ENCODE measurements at places on chromosomes 12 and 14. TPM values are rescaled to one million over a fixed set of nuclear protein-coding genes. Genes with fewer than 3 reads are reported as not detected.

- H3K4me3 ChIP-seq = no peak overlapping the region
- H3K27me3 ChIP-seq = peaks cover 18% of the 10 kb centered on the region
- H3K36me3 ChIP-seq = no peaks in the 10 kb centered on the region
- no peak for DNase-seq
- H3K27ac ChIP-seq = no peak overlapping the region
These were observed 6.2 kb downstream of the IFI27 start for GRCh38 chr14:94116701-94117100.

DNA sequence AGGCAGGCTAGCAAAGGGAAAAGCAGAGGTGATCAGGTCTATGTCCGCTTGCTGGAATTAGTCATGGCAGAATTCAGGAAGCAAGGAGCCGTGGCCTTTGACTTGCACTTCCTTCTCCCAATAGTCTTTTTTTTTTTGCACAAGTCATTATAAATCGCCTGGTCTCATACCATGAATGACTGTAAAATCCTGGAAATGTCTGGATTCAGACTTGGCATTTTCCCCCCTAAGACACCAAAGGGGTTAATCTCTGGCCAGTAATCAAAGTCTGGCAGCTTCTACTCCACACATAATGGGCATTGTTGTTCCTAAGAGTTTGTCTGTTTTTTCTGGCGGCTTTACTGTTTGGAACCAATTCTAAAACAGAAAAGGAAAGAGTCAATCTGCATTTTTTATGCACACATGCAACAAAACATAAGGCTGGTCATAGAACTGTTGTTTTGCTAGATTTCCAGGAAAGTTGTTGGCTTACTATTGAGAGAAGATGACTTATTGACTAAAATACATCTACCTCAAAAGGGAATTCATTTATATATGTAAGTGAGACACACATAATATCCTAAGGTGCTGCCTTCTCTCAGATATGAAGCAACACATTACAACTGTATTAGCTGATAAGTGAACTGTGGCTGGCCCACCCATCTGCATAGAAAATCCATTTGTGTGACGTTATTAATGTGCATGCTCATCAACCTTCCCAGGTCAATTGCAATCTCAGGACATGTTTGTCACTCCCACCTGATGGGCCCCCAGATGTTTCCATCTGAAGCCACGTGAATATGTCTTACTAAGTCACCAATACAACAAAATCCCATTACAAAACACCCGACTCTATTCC lies 157.3 kb downstream of the BTG1 start:
- DNase-seq = no peak
- no peak overlapping the region for H3K27ac ChIP-seq
- no peak overlapping the region for H3K4me3 ChIP-seq
- no peaks in the 10 kb centered on the region for H3K36me3 ChIP-seq
- H3K4me1 ChIP-seq = peaks cover 19% of the 10 kb centered on the region
- H3K27me3 ChIP-seq = peaks cover under 1% of the 10 kb centered on the region

GRCh38 chr12:22046090-22046967 lies at the start of gene CMAS:
TSS of gene CMAS (plus strand) at chr12:22046218. CDS start at chr12:22046304, 86 bp downstream.
- H3K4me1 ChIP-seq = peaks cover 43% of the 10 kb centered on the region
- peak; percentile 86 for DNase-seq
- H3K27ac ChIP-seq = peak within 1 kb of the TSS; percentile 82
- peak within 1 kb of the TSS; percentile 94 for H3K4me3 ChIP-seq
- peaks cover 6% of the 10 kb centered on the region for H3K36me3 ChIP-seq

The TMTC1 gene
- 13.9 TPM for total RNA-seq

GRCh38 chr12:99977550-99977949 lies 7.2 kb downstream of the ANKS1B start:
- DNase-seq = no peak
- H3K36me3 ChIP-seq = no peaks in the 10 kb centered on the region
- no peak overlapping the region for H3K27ac ChIP-seq
- H3K27me3 ChIP-seq = no peaks in the 10 kb centered on the region
- H3K4me1 ChIP-seq = peaks cover 8% of the 10 kb centered on the region

DNA sequence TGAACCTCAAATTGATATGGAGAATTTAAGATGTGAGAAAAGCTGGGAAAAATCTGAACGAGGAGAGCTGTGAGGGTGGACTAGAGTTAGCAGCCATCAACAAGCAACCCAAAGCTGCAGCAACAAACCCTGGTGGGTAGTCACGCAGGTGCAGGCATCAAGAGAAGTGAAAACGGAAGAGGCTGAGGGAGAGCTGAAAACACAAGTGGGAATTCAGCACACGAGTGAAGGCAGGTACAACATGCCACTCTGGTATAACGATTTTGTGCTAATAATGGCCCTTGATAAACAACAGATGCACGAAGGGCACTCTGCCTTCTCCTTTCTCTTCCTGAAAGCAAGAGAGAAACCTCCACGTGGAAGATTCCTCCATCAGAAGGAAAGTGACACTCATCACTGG lies 11.5 kb downstream of the TCL1B start:
- no peak for DNase-seq
- peaks cover 92% of the 10 kb centered on the region for H3K27me3 ChIP-seq

The ADAM21 gene
- not detected for total RNA-seq

- no peak for DNase-seq
- no peak overlapping the region for H3K27ac ChIP-seq
- H3K4me3 ChIP-seq = no peak overlapping the region
- peaks cover 7% of the 10 kb centered on the region for H3K4me1 ChIP-seq
- H3K36me3 ChIP-seq = peaks cover 7% of the 10 kb centered on the region
These were observed 85.5 kb downstream of the CDK17 start for GRCh38 chr12:96314723-96315122.

The VCPKMT gene
- 11.1 TPM for total RNA-seq

- no peak for DNase-seq
- H3K27ac ChIP-seq = peak overlapping the region; percentile 17
- no peaks in the 10 kb centered on the region for H3K27me3 ChIP-seq
- H3K4me3 ChIP-seq = no peak overlapping the region
- peaks cover 53% of the 10 kb centered on the region for H3K36me3 ChIP-seq
- no peaks in the 10 kb centered on the region for H3K4me1 ChIP-seq
These were observed 65.1 kb upstream of the GPHB5 start for GRCh38 chr14:63383776-63384367.

DNA sequence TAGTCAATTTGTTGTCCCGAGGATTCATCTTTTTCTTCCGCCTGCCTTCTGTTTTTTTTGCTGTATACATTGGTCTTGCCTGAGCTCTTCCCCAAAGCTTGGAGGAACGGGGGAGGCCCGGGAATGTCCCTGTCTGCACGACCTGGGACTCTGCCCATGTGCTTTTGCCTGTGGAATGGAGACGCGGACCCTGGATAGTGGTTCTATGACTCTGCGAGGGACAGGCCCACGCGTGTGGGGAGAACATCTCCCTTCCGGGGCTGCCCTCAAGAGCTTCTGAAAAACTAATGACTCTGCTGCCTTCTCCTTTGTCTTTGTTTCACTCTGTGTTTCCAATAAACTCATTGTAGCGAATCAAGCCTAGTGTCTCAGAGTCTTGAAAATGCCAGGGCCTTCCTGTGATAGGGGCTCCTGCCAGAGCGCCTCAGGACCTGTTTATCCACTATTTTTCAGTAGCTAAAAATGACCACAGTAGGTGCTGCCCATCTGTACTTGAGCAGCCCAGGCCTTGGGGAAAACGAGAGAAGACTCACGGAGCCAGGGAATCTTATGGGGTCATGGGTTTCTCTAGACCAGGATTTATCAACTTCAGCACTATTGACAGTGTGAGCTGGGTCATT lies 12.3 kb downstream of the KRT83 start:
- H3K4me3 ChIP-seq = peak overlapping the region; percentile 76
- peaks cover 17% of the 10 kb centered on the region for H3K4me1 ChIP-seq
- H3K27ac ChIP-seq = no peak overlapping the region
- H3K36me3 ChIP-seq = no peaks in the 10 kb centered on the region
- peaks cover 57% of the 10 kb centered on the region for H3K27me3 ChIP-seq
- DNase-seq = no peak

GRCh38 chr12:115886666-115887065 lies 390.8 kb downstream of the MED13L start:
- H3K36me3 ChIP-seq = no peaks in the 10 kb centered on the region
- no peaks in the 10 kb centered on the region for H3K27me3 ChIP-seq
- no peak for DNase-seq
- H3K4me3 ChIP-seq = no peak overlapping the region

- no peaks in the 10 kb centered on the region for H3K27me3 ChIP-seq
- H3K36me3 ChIP-seq = no peaks in the 10 kb centered on the region
- H3K27ac ChIP-seq = no peak overlapping the region
- no peak for DNase-seq
- no peak overlapping the region for H3K4me3 ChIP-seq
These were observed 763.9 kb downstream of the NRXN3 start for GRCh38 chr14:78933948-78934524.

- H3K4me1 ChIP-seq = no peaks in the 10 kb centered on the region
- H3K27me3 ChIP-seq = no peaks in the 10 kb centered on the region
- H3K27ac ChIP-seq = no peak overlapping the region
- H3K36me3 ChIP-seq = no peaks in the 10 kb centered on the region
These were observed 11.9 kb downstream of the ANKRD13A start for GRCh38 chr12:110010853-110011723.

The AQP5 gene
- 2.7 TPM for total RNA-seq

The CCDC38 gene
- total RNA-seq = 0.07 TPM

The PLEKHG7 gene
- not detected for total RNA-seq

DNA sequence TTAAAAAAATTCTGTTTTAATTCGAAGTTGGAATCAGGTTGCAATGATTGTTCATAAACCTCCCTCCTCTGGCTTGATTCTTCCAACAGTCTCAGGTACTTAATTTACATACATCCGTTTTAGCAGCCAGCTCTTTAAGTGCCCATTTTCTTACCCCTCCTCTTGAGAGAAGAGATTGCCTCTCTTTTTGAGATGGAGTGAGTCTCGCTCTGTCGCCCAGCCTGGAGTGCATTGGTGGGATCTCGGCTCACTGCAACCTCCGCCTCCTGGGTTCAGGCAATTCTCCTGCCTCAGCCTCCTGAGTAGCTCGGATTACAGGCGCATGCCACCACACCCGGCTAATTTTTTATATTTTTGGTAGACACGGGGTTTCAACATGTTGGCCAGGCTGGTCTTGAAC lies 146.4 kb upstream of the AMIGO2 start:
- no peak overlapping the region for H3K4me3 ChIP-seq
- H3K27ac ChIP-seq = peak overlapping the region; percentile 82
- DNase-seq = no peak
- H3K4me1 ChIP-seq = peaks cover 53% of the 10 kb centered on the region

The DIP2B gene
- 22.0 TPM for total RNA-seq

- no peak overlapping the region for H3K4me3 ChIP-seq
- H3K4me1 ChIP-seq = peaks cover 88% of the 10 kb centered on the region
- DNase-seq = peak; percentile 51
- no peaks in the 10 kb centered on the region for H3K27me3 ChIP-seq
- H3K27ac ChIP-seq = peak overlapping the region; percentile 95
These were observed 63.9 kb downstream of the ITPK1 start for GRCh38 chr14:93051600-93052546.

The INSM2 gene
- not detected for total RNA-seq

The IKBIP gene
- 15.5 TPM for total RNA-seq

DNA sequence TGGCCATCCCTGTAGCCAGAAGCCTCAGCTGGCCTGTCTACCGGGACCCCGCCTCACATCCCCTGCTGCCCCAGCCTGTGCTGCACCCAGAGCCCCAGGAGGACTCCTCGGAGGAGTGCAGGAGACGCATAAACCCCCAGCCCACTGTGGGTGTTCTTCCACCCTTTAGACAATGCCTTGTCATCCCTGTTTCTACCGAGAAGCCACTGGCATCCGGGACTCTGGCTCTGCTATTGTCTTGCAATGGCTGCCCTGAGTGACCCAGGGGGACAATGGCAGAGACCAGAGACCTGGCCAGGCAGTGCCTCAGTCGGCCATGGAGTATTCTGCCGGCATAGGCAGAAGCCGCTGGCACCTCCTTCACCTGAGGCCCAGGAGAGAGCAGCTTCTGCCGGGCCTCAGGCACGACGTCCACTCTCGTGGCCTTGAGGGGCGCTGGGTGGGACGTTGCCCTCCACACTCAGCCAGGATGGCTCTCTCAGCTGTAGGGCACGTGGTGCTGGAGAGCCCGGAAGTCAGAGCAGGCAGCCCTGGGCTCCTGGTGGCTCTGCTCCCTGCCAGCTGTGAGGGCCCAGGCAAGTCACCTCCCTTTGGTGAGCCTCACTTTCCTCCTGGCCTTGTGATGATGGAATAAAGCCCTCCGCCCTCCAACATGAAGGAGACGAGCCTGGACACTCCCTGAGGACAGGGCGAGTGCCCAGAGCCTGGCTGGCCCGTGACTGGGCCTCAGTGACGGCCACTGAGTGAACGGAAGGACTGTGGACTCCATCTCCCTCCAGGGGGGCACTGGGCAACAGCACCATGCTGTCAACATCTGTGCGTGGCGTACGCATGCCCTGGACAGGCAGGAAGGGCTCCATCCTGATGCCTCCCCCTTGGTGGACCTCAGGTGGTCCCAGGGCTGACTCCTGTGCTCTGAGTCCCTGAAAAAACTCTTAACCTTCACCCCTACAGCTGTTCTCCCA lies 41.0 kb downstream of the TRAFD1 start:
- no peaks in the 10 kb centered on the region for H3K27me3 ChIP-seq
- no peak overlapping the region for H3K4me3 ChIP-seq
- H3K27ac ChIP-seq = no peak overlapping the region
- 0 out of 2 replicates have a peak, but pooled peaks cover 3% of the 10 kb centered on the region for H3K4me1 ChIP-seq
- no peak for DNase-seq

GRCh38 chr14:95541932-95542930 lies 7.4 kb downstream of the GLRX5 start:
- peaks cover 6% of the 10 kb centered on the region for H3K36me3 ChIP-seq
- DNase-seq = no peak
- no peak overlapping the region for H3K27ac ChIP-seq
- H3K4me3 ChIP-seq = no peak overlapping the region

DNA sequence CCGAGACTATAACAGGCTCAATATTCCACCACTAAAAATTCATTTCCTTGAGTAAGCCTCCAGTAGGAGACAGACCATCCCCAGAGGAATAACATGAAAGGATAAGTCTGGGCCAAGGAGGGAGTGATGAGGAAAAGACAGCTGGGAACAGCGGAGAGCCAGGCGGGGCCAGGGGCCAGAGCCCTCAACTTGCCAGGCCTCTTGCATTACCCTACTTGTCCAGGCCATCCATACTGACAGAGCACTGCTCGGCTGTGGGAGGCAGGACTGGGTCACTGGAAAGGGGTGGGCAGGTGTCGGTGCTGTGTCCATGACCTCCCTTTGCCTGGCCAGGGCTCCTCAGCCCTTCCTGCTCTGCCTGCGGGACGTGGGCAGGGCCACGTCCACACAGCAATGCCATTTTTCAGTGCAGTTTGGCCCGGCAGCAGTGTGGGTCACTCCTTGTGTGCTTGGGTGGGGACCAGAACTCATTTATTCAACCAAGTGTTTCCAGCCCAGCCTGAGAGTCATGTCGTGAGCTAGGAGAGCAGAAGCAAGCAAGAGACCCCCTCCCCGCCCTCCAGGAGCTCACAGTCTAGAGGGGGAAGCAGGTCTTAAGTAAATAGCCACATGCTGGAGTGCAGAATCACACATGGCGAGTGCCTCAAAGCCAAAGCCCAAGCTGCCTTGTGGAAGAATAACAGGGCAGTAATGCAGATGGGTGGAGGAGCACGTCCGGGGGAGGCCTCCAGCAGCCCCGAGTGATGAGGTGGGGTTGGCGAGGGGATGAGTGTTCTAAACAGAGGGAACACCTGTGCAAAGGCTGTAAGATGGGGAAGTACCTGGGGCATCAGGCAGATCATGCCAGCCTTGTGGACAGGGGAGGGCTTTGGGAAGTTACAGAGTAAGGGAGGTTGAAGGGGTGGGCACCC lies 8.9 kb upstream of the FAIM2 start:
- H3K27ac ChIP-seq = no peak overlapping the region
- no peaks in the 10 kb centered on the region for H3K36me3 ChIP-seq
- no peak overlapping the region for H3K4me3 ChIP-seq
- DNase-seq = no peak
- H3K4me1 ChIP-seq = peaks cover 35% of the 10 kb centered on the region

The MDP1 gene
- total RNA-seq = 12.6 TPM

The GPR84 gene
- not detected for total RNA-seq

All from WTC11 (cell line).